ENCODE measurements at places on chromosomes 12 and 14.

DNA sequence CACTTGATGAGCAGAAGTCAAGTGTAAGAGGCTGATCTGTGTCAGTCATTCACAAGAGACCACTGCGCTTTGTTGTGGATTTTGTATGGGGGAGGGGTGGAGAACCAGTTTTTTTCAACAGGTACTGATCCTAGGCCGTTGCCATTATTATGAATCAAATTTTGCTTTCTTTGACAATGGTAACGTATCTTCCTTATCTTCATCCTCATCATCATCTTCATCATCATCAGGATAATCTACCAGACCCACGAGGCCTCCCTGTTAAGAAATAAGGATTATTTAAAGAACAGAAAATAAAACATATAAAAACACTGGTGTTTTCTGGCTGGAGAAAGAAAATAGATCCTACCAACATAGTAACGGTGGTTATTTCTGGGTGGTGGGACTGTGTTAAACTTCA is 41.0 kb upstream of the CCDC88C start:
- no peak for DNase-seq

DNA sequence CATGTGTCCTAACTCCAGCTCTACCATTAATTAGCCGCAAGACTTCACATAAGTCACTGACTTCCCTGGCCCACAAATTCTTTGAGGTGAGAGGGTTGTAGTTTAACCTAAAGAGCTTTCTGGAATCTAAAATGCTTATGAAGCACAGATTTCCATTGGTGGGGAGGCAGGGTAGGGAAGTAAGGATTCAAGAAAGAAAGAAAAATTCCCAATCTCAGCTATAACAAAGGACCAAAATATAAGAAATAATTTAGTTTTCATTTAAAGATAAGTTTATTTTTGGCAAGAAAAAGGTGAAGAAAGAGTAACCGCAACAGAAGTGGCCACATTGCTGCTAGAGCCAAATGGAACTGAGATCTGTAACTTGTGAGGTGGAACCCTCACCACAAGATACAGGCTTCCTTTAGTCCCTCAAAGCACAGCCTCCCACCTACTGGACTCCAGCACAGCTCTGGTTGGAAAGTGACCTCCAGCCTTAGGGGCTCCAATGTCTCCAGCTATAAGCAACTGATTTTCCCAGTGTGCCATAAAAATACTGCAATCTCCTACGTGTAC is 23.6 kb downstream of the DAD1 start:
- DNase-seq: no peak

- DNase-seq: no peak
These were observed 76.9 kb downstream of the ATF7IP start for GRCh38 chr12:14442221-14442881.

DNA sequence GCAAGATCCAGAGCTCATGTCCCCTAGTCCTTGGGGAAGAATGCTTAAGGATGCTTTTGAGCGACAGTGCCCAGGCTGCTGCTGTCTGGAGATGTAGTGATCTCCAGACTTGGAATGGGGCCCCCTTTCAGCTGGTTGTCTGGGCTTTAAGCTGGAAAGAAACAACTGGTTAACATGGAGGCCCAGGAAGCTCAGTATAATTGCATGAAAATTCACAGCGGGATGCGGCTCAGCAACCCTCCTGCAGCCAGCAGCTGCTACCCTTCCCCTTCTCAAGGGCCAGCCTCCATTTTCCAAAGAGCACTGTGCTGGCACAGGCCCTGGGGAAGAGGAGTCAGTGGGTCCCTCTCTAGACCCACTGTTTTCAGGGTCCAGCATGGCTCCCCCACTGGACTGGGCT is 26.3 kb downstream of the RAB35 start:
- DNase-seq: no peak

DNA sequence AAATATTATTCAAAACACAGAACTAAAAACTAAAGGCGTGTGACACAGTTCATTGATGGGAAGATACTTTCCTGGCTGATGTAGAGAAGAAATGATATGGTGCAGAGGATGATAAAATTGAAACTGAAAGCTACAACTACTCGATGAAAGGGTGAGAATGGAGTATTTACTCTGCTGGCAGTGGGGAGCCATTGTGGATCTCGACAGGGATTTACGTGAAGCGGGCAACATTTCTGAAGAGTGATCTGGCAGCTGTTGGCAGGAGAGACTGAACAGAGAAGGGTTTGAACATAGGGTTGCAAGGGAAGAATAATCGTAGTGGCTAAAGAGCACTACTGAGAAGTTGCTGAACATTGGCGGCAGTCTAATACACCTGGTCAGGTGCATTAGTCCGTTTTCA is 464.9 kb downstream of the PDZRN4 start:
- DNase-seq: no peak

- DNase-seq: no peak
These were observed 55.7 kb upstream of the BCL11B start for GRCh38 chr14:99327458-99328250.

DNA sequence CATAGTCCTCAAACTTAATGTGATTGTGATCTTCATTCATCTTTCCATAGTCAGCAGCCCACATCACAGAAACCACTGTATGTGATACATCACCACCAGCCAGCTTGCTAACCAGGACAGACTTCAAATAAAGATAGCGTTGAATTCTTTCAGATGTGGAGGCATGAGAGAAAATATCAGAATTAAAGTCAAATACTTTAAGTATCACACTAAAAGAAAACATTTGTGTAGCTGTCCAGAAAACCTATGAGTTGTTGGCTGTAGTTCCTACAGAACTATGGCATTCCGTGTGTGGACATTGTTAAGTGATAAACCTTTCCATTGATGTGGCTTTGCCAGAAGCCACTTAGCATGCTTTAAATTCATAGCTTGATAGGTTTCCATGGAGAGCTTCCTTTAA is 105.1 kb downstream of the LLPH start:
- no peak for DNase-seq

DNA sequence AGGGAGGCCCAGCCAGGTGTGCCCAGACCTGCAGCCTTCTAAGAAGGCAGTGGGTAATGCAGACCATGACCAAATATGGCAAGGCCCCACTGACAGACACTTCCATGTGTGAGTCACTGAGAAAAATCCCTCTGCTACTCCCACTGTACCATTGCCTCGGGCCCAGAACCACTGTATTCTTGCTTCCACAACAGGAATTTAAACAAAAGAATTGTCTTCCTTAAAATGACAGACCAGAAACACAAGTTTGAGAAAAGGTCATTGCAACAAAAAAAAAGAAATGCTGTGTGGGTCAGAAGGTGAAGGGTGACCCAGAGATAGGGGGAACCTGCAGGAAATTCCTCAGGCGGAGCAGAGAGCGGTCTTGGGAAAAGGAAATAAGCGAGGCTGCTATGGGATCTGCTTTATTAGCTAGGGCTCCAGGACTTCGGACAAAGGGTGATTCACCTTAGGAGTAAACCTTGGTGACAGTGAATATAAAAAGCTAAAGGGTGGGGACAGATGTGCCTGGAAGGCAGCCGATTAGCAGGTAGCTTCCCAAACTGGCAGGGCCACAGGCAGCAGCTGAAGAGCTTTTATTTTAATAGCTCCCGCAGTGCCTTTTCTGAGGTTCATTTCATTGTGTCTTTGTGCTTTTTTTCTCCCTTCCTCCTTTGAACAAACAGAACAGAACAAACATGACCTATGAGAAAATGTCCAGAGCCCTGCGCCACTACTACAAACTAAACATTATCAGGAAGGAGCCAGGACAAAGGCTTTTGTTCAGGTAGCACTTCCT is 185.3 kb upstream of the BCL2L14 start:
- DNase-seq: no peak

DNA sequence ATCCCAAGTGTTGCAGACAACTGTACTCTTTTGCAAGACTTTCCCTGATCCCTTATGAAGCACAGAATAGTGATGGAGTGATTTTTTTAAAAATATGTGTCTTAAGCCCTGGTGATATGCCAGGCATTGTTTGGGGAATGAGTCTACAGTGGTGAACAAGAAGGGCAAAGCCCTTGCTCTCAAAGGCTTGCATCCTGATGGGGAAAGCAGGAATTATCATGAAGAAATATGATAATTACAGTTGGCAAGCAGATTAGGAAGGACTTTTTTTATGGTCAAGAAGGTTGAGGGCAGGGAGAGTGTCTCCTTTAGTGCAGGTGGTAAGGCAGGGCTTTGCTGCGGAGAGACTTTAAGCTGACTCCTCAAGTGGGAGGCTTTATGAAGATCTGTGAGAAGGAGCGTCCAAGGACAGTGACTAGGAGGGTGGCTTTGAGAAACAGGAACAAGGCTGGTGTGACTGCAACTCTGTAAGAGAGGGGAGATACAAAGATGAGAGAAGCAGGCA is 100.2 kb downstream of the SYNE2 start:
- no peak for DNase-seq

DNA sequence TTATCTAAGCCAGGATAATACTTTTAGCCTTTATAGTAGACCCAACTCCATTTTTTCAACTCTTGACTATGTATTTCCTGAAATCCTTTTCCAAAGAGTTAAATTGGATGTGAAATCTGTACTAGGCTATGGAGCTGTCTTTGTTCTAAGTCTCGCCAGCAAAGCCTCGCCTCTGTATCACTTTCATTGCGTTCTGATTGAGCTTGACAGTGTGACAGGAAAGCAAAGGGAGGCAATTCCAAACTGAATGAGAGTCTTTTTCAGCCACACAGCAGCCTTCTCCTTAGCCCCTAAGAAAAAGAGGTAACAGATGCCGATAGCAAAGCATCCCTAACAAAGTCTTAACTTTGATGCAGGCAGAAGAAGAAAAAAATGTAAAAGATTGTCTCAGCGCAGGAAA is 154.6 kb upstream of the OTX2 start:
- no peak for DNase-seq

DNA sequence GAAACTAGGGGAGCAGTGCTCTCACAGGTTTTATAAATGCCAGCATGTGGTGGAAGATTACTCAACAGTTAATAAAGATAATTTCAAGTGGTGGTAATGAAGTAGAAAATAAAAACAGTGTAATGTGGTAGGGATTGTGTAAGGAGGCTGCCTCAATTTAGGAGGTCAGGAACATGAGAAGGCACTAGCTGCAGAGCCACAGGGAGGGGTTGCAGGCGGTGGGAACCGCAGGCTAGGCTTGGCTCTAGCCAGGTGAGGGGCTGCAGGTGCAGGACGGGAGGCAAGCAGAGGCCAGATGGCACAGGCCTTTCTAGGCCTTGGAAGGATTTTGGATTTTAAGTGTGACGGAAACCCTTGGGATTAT is 768 bp downstream of the METTL25 start:
- DNase-seq: no peak
